Non-pigmented ciliary epithelial cell (primary cell): ENCODE measurements at places on chromosomes 16 and 17.

DNA sequence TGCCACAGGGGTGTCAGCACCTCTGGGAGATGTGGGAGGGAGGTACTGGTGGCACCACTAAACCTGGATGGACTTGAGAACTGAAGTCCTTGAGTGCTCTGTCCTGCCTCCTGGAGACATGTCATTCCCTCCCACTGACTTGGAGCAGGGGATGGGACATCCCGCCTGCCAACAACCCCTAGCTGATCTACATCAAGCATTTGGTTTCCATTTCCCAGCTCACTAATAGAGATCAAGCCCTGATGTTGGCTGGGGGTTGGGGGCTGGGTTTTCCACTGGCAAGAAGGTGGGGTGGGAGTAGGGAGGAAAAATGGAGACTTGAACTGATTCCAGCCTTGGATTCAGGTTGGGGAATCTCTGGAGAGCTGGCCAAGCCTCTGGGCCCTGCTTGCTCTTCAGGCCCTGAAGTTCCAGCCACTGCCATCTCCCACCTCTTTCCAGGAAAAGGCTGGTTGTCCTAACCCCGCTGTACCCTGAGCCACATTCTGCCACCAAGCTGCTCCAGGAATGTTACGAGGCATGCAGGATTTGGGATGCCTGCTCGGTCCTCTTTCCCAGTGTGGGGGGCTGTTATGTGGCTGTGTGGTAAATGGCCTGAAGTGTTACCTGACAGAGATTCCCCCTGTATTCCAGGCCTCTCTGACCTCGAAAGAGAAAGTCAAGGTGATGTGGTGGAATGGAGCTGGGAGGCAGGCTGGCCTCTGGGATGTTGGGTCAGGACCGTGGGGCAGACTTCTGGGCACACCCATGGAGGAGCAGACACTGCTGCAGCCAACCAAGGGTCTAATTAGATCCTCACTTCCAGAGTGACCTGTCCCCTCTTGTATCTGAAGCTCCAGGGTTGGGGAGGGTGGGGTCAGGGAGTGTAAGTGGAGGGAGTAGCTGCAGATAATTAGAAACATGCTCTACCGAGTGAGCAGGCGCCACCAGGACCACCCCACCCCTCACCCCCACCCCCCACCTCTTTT is 16.7 kb downstream of the IGFBP4 start:
- DNase-seq = no peak

- no peak for DNase-seq
Observed at GRCh38 chr17:71292006-71292405, 828.8 kb upstream of the SOX9 start.

GRCh38 chr17:65243838-65244625 is 106.9 kb downstream of the RGS9 start:
- DNase-seq = no peak

DNA sequence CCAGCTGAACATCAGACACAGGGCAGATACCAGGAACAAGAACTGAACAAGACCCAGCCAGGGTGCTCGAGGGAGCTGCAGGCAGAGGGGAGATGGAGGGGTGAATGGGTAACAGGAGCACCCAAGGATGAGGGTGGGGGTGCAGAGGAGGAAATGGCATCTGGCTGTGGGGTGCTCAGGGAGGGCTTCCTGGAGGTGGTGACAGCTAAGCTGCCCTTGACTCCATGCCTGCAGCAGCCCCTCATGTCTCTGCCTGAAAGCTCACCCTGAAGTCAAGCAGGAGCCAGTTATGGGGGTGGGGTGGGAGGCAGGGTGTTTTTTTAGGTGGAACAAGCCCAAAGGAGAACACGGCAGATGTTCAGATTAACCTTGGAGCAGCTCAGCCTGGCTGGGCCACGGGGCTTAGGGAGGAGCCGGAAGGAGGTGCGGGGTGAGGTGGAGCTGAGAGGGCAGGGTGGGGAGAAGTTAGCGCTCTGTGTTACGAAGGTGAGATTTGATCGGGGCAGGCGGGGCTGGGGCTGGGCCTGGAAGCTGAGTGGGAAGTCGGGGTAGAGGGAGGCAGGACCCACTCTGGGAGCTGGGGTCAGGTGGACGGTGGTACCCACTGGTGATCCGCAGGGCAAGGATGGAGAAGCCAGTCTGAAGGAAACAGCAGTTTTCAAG is 143.0 kb downstream of the ENGASE start:
- no peak for DNase-seq

DNA sequence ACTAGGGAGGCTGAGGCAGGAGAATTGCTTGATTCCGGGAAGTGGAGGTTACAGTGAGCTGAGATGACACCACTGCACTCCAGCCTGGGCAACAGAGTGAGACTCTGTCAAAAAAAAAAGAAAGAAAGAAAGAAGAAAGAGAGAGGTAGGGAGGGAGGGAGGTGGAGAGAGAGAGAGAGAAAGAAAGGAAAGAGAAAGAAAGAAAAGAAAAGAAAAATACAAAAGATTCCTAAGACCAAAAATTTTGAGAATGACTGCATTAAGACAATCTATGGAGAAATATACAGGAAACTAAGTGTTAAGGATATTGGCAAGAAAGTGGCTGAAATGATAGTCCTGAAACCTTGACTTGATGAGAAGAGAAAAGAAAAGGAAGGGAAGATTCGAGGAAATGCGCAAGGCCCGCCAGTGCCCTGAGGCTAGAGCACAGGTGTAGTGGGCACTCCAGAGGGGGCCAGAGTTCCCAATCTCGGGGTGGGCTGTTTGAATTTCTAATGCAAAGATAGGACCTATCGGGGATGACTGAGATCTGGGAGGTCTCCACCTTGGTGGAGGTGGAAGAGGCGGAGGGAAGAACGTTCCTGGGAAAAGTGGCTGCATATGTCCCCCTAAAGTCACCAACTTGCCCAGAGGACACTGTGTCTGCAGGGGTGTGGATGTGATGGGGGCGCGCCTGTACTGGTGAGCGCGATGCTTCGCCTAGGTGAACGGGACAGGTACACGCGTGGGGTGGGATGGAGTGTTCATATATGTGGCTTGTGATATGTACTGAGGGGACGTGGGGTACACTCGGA is 654 bp upstream of the SCNN1B start:
- no peak for DNase-seq

- DNase-seq = no peak
Observed at GRCh38 chr17:80904036-80904753, 87.4 kb upstream of the CHMP6 start.

DNA sequence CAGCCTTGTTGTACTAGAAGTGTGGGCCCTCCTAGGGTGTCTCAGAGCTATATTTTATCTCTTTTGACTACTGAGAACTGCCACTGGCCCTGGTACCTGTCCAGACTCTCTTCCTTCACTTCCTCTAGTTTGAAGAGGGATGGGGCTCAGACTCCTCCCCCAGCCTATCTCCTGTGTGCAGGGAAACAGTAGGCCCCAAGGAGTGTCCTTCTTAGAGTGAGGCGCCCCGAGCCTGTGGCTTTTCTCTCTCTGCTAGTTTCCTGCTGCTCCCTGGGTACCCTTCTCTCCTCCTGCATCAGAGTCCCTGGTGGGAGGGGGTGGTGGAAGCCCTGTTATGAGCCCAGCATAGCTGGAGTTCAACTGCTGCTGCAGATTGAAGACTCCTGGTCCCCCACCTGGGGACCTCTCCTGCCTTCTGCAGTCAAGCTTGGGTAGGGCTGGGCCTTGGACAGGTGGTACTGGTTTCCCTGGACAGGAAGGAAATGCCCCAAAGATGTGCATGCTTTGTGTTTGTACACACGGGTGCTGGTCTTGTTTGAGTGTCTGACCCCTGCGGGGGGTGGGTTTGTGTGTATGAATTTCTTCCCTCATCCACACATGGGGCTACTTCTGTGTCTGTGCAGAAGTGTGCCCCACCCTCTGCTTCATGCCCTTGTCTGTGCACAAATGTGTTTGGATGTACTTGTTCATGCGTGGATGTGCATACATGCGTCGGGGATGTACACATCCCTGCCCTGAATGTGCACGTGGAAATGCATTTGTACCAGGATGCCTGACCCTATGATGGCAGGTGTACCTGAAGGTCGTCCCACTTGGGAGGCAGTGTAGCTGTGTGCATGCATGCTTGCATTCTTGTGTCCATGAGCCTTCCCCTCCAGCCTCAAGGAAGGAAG is 6.9 kb downstream of the RARA start:
- no peak for DNase-seq

DNA sequence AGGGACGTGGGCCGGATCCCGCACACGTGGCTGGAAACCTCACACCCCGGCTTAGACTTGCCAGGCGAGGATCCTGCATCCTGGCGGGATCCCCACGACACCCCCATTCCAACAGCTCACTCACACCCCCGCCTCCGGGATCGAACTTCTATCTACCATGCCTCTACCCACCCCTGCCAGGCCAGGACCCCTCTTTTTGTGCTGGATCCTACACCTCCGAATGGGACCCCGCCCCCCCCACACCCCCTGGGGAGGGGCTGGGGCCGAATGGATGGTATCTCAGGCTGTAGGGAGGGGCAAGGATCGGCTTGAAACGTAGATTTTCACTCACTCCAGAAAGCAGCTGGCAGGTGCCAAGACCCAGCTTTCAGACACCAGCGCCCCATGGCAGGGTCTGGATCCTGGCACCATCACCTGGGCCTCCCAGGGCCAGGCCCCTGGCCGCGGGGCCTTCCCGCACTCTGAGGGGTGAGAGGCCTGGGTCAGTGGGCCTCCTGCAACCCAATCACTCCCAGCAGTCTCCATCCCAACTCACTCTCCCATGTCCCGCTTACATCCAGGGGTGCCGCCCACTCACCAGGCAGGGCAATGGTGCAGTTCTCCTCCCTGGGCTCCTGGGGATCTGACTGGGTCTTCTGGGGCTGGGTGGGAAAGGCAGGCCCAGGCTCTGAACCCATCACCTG is 6.7 kb downstream of the PRSS36 start:
- DNase-seq = no peak

GRCh38 chr17:18198530-18198929 is 14.9 kb downstream of the ALKBH5 start:
- DNase-seq = no peak

DNA sequence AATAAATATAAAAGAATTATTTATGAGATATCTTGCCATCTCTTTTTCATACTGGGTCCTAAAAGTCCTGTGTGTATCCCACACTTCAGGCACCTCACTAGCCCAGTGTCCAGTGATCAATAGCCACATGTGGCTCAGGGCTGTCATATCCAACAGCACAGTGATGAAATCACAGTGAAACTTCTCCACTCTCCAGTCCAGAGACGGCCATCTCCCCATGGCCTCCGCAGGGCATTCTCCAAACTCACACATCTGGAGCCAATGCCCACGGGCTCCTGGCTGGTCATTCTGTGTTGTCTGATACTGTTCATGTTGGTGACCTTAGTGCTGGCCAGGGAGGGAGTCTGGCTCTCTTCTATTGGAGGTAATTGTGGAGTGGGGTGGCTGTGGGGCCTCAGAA is 125.2 kb upstream of the SDK2 start:
- DNase-seq = no peak

GRCh38 chr17:2043785-2044184 is 2.0 kb downstream of the OVCA2 start:
- DNase-seq = no peak

DNA sequence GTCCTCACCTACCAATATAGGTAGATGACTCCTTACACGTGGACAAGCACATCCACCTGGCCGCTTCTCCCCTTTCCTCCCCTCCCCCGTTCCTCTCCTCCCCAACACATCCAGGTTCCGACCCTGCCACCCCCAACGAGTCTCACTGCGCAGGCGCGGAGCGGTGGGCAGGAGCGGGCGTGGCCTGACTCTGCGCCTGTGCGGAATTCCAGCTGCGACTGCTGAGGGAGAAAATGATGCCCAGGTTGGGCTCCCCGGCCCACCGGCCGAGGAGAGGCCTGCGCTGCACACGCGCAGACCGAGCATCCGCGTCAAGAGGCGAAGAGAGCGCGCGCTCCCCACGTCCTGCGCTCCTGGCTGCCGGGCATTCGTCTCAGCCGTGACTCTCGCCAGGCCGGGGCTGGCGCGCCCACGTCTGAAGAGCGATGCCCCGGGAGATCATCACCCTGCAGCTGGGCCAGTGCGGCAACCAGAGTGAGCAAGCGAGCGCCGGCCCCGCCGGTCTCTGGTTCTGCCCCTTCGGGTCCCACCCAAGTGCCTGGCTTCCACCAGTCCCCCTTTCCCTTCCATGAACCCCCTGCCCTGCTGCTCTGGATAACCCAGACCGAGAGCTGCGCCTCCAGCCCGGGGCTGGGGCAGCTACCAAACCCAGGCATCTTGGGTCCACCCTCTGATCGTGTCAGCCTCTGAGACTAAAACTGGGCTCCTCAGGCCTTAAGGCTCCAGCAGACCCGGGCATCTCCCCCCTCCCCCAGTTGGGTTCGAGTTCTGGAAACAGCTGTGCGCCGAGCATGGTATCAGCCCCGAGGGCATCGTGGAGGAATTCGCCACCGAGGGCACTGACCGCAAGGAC is at the start of gene TUBG2:
TSS of gene TUBG2 (plus strand) at position 206 of the 853 bp plus-strand sequence. CDS start at position 426, 220 bp downstream.
- DNase-seq = no peak

- DNase-seq = no peak
Observed at GRCh38 chr16:66741950-66742808, 9.2 kb downstream of the DYNC1LI2 start.
